ENCODE measurements at places on chromosomes 6 and 20.

DNA sequence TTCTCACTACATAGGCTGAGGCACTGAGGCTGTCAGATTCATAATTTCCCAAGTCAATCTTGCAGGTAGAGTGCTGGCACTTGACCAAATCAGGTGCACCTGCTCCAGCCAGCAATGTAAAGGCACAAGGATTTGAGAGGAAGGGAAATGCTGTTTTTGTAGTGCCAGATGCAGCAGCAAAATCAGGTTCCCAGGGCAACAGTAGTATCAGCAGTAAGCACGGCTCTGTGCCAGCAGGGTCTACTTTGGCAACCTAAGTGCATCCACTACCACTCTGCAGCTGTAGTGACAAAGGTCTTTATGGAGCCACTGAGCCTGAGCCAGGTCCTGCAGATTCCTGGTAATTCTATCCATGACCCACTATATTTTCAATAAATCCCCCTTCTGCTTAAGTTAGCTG lies 329.5 kb downstream of the TPBG start:
- DNase-seq = no peak

- DNase-seq = no peak
Measured at GRCh38 chr6:139925894-139926641, 551.6 kb upstream of the CITED2 start.

- DNase-seq = no peak
Measured at GRCh38 chr6:54254886-54255285, 53.4 kb upstream of the TINAG start.

DNA sequence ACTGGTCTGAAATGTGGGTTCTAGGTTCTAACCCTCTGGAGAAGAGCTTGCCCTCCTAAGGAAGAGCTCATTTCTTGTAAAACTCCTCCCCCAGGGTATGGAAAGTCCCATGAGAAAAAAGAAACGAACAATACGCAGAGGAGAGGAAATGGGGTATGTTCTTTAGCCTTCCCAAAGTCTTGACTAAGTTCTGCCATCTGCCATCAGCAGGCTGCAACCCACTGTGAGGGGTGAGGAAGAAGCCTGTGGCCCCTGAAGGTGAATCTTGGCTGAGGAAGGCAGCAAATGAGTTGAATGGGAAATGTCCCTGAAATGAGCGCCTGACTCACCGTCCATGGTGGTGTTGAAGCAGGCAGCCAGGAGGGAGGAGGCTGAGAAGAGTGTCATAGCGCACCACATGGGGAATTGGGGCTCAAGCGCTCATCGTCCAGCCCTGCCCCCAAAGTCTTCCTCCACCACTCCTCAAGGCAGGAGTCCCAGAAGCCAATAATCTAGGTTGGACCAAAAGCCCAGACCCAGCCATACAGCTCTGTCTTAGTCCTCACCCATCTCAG lies 10.4 kb upstream of the MATN4 start:
- DNase-seq = no peak

DNA sequence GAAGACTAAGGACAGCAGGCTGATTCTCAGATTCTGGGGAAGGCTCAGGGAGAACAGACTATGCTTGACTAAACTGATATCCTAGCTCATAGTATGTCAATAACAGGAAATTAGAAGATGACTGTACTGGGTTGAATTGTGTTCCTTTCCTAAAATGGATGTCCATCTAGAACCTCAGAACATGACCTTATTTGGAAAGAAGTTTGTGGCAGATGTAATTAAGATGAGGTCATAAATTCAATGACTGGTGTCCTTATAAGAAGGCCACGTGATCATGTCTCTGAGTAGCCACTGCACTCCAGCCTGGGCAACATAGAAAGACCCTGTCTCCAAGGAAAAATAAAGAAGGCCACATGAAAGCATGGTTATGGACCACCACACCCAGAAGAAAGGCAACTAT lies 113.9 kb upstream of the STMND1 start:
- DNase-seq = no peak

DNA sequence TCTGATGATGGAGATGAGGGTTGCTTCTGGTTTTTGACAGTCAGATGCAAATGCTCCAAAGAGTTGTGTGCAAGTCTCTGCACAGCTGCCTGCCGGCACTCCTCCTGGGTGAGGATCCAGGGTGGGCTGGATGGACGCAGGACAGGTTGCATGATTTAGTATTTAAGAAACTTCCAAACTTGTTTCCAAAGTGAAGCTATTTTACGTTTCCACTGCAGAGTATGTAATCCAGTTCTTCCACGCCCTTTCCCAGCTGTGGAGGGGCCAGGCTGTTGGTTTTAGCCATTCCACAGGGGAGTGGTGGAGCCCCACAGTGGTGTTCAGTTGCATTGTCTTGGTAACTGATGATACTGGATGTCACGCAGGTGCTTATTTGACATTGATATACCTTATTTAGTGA lies 157.3 kb downstream of the THBS2 start:
- no peak for DNase-seq

GRCh38 chr6:40387127-40387870 lies 199.9 kb downstream of the LRFN2 start:
- no peak for DNase-seq

DNA sequence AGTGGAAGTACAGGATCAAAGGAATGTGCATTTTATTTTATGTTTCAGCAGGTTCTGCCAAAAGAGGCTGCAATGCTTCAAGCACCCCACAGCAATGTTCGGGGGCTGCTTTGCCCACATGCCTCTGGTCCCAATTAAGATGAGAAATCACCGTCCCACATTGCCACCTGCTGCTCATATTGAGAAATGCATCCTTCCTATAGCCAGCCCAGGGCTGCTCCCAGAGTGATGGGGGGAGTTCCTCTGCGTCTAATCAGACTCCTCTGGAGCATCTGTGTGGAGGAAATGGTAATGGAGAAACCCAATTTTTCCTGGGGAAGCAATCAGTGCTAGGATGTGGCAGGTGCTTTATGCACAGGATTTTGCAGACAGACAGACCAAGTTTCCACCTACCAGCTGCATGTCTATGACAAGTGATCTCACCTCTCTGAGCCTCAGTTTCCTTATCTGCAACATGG lies 33.7 kb downstream of the PTGIS start:
- DNase-seq = peak; percentile 68

DNA sequence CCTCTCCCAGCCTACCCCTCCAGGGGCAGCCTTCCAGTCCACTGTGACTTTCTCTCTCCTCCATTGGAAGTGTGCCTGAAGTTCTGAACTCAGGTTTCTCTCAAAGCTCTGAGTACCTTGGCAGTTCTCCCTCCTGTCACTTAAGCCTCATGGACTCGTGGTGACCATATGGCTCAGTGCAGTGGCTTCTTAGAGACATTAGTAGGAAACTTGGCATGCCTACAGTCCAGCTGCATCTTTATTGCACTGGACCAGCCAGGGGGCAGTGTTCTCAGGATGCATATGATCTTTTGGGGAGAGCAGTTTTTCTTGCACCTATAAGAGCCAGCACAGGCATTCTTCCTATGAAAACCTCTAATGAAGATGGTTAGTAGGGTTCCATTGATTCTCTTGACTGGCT lies 47.5 kb upstream of the KCNK16 start:
- no peak for DNase-seq

DNA sequence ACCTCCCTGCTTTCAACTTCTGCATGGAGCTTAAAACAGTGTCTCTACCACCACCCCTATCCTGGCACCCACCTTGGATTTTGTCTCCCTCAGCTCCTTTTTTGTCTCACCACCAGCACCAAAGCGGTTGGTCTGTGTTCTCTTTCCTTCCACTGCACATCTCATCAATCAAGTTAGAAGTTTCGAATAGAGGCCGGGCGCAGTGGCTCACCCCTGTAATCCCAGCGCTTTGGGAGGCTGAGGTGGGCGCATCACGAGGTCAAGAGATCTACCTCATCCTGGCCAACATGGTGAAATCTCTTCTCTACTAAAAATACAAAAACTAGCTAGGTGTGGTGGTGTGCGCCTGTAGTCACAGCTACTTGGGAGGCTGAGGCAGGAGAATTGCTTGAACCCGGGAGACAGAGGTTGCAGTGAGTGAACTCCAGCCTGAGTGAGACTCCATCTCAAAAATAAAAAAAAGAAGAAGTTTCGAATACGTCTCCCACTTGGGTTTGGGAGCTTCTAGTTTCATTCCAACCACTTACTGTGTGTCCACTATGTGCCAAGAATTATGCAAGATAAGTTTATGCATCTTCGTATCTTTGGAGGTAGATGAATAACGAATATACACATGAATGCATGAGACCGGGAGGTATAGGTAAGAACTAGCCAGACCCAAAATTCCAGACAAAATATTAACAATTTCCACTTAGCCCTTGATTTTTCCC lies 5.9 kb downstream of the PCED1A start:
- no peak for DNase-seq

DNA sequence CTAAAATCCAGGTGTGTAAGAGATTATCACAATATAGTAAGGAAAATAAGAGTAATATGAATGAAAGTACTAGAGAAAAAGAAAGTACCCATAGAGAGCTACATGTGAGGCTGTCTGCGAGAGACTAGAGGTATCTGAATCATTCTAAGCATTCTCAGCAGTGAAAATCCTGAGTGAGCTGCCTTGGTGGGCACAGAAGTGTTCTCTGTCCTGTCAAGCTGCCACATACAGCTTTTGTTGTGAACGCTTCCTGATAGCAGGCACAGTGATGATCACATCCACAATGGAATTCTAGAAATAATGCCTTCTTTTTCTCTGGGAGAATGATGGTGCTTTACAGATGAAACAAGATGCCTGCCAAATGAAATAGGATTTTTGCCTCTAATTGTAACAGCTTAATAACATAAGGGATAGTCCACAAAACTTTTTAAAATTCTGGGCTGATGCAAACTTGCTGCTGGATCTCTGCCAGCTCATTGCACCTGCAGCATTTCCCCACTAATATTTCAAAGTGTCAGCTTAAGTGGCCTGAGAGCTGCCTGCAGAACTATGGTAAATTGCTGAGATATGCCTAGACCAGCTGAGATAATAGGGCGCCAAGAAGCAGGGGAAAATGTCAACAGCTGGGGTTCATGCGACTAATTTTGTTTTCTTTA lies 620.5 kb downstream of the DOK5 start:
- DNase-seq = no peak

Measured in cerebellum (tissue), 4 donors.